Heart right ventricle (tissue), 16 donors: ENCODE measurements at places on chromosomes 2 and 18. TPM values are rescaled to one million over a fixed set of nuclear protein-coding genes. Genes with fewer than 3 reads are reported as not detected.

The EVX2 gene
- not detected for total RNA-seq

The CDH7 gene
- not detected for total RNA-seq

The DNMT3A gene
- 20.6 TPM for total RNA-seq

The CAPN13 gene
- total RNA-seq, result not detected

The FRZB gene
- total RNA-seq, result 5.7 TPM

The TBR1 gene
- not detected for total RNA-seq

The BCL11A gene
- 24.4 TPM for total RNA-seq

The RGPD3 gene
- 0.20 TPM for total RNA-seq

The DAW1 gene
- total RNA-seq, result not detected

The SLC11A1 gene
- total RNA-seq, result 6.8 TPM

The LINC00305 gene
- not detected for total RNA-seq

The NAB1 gene
- 41.5 TPM for total RNA-seq

The TMEM200C gene
- 0.10 TPM for total RNA-seq

The TSPYL6 gene
- not detected for total RNA-seq

The ABCB11 gene
- 0.05 TPM for total RNA-seq

The SPDYA gene
- total RNA-seq, result 0.45 TPM

The FOXD4L1 gene
- not detected for total RNA-seq

The PSMA8 gene
- total RNA-seq, result not detected

The RIT2 gene
- total RNA-seq, result not detected

The SEPTIN10 gene
- 55.2 TPM for total RNA-seq

The DTNA gene
- total RNA-seq, result 163 TPM

The MOGAT1 gene
- total RNA-seq, result 0.93 TPM

The IL1R2 gene
- total RNA-seq, result 0.49 TPM

The ATP8B1 gene
- 11.7 TPM for total RNA-seq

The OSR1 gene
- total RNA-seq, result 1.9 TPM

The SLC9A4 gene
- not detected for total RNA-seq

The ALPI gene
- not detected for total RNA-seq

The GNLY gene
- 0.17 TPM for total RNA-seq

The PLCL1 gene
- total RNA-seq, result 109 TPM

The TNFRSF11A gene
- total RNA-seq, result 1.7 TPM

The DSG4 gene
- total RNA-seq, result not detected

The VWC2L gene
- total RNA-seq, result not detected

The EVA1A gene
- 0.17 TPM for total RNA-seq

The CHRNG gene
- total RNA-seq, result not detected

The STPG4 gene
- total RNA-seq, result not detected

The DLX1 gene
- total RNA-seq, result not detected

The GCKR gene
- 0.19 TPM for total RNA-seq

The SPEG gene
- 114 TPM for total RNA-seq

The HYCC2 gene
- total RNA-seq, result 9.4 TPM

The ABHD1 gene
- total RNA-seq, result 2.3 TPM

The SMC6 gene
- 10.9 TPM for total RNA-seq

The KYNU gene
- total RNA-seq, result 9.5 TPM

The DRC1 gene
- 0.17 TPM for total RNA-seq

The COMMD1 gene
- total RNA-seq, result 59.4 TPM

The TNFAIP6 gene
- 0.98 TPM for total RNA-seq

The TDRD15 gene
- not detected for total RNA-seq

The NMS gene
- total RNA-seq, result not detected

The ERICH2 gene
- total RNA-seq, result 1.4 TPM

The NOP58 gene
- 23.2 TPM for total RNA-seq

The SP140 gene
- total RNA-seq, result not detected

The COLEC11 gene
- 3.0 TPM for total RNA-seq
